ENCODE measurements at places on chromosomes 7 and 10. TPM values are rescaled to one million over a fixed set of nuclear protein-coding genes. Genes with fewer than 3 reads are reported as not detected.
A peak's percentile ranks its signal among the peaks of the same experiment; 100 is the strongest.

The DYDC1 gene
- total RNA-seq, result not detected

The STEAP1 gene
- 3.5 TPM for total RNA-seq

The BTBD16 gene
- total RNA-seq, result not detected

GRCh38 chr7:32381024-32381601 is 109.1 kb downstream of the LSM5 start:
- H3K27ac ChIP-seq, result no peak overlapping the region
- peaks cover 4% of the 10 kb centered on the region for H3K27me3 ChIP-seq
- no peaks in the 10 kb centered on the region for H3K36me3 ChIP-seq
- H3K4me3 ChIP-seq, result no peak overlapping the region

DNA sequence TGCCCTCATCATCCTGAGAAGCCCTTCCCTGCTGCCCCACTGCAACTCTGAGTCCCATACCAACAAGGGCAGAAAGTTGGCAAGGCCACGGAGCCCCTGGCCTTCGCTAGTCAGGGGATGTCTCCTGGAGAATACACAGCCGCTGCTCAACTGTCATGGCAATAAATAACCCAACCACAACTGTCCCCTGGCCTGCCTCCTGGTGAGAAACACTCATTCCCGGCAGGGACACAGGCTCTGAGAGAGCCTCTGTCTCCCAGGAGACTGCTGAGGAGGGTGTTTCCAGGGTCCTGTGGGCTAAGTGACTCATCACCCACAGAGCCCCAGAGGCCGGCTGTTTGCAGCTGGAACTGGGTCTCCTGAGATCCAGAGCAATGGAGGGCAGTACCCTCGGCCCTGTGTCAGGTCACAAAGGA is 354.1 kb downstream of the TNS3 start:
- DNase-seq, result peak; percentile 82
- H3K27ac ChIP-seq, result peak overlapping the region; percentile 59
- no peak overlapping the region for H3K4me3 ChIP-seq
- no peaks in the 10 kb centered on the region for H3K36me3 ChIP-seq
- H3K4me1 ChIP-seq, result peaks cover 17% of the 10 kb centered on the region
- H3K27me3 ChIP-seq, result no peaks in the 10 kb centered on the region

DNA sequence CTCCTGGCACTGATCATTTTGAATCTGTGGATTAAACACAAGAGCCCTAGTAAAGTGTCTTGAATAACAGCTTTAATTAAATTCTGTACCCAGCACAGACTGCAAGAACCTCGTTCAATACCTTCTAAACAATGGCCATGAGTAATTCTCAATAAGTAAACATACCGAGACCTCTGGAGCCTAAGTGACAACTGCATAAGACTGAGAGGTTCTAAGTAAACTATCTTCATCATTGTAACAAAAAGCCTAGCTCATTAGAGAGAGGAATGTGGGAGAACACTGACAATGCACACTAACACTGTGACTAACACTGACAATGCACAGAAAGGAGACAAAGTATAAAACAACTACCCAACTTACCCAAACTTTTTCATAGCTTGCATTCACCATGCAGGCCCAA is 117.4 kb downstream of the ELAPOR2 start:
- no peak for DNase-seq
- no peak overlapping the region for H3K4me3 ChIP-seq
- peaks cover 6% of the 10 kb centered on the region for H3K4me1 ChIP-seq
- H3K36me3 ChIP-seq, result peaks cover 32% of the 10 kb centered on the region
- H3K27me3 ChIP-seq, result no peaks in the 10 kb centered on the region

GRCh38 chr7:69864822-69865221 is 266.5 kb downstream of the AUTS2 start:
- H3K36me3 ChIP-seq, result no peaks in the 10 kb centered on the region
- H3K27me3 ChIP-seq, result no peaks in the 10 kb centered on the region
- no peak overlapping the region for H3K27ac ChIP-seq
- no peaks in the 10 kb centered on the region for H3K4me1 ChIP-seq

- no peaks in the 10 kb centered on the region for H3K4me1 ChIP-seq
- no peaks in the 10 kb centered on the region for H3K36me3 ChIP-seq
- DNase-seq, result no peak
- no peak overlapping the region for H3K27ac ChIP-seq
- H3K4me3 ChIP-seq, result no peak overlapping the region
- no peaks in the 10 kb centered on the region for H3K27me3 ChIP-seq
These were observed 35.5 kb downstream of the RBM20 start for GRCh38 chr10:110679486-110680272.

DNA sequence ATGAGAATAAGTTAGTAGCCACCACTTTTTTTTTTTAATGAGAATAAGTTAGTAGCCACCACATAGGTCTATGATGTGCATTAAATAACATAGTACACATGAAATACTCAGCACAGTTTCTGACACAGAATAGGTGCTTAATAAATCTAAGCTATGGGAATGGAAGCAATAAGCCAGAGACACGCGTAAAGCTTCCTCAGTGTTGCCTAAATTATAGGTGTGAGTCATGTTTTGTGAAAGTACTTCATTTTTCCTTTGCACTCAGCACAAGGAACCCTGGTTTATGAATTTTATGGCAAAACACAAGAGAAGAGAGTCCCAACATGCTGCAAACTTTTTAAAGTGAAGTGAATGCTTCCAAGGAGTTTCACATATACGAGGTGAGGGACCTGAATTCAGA is 267.4 kb downstream of the RNLS start:
- no peaks in the 10 kb centered on the region for H3K4me1 ChIP-seq
- no peaks in the 10 kb centered on the region for H3K36me3 ChIP-seq
- no peak overlapping the region for H3K27ac ChIP-seq
- H3K27me3 ChIP-seq, result no peaks in the 10 kb centered on the region
- DNase-seq, result no peak
